GM18507 (cell line): ENCODE measurements at places on chromosomes 4 and X.

- DNase-seq = peak; percentile 7
Observed at GRCh38 chrX:15815779-15816437, 25.6 kb downstream of the ZRSR2 start.

- DNase-seq = no peak
Observed at GRCh38 chrX:135354288-135354687, 45.0 kb downstream of the ETDC start.

GRCh38 chr4:36288731-36289426 lies 7.5 kb downstream of the DTHD1 start:
- DNase-seq = no peak

- DNase-seq = no peak
Observed at GRCh38 chr4:173254646-173255045, 79.5 kb downstream of the HMGB2 start.

- no peak for DNase-seq
Observed at GRCh38 chrX:121902463-121902862, 855.1 kb downstream of the GLUD2 start.

DNA sequence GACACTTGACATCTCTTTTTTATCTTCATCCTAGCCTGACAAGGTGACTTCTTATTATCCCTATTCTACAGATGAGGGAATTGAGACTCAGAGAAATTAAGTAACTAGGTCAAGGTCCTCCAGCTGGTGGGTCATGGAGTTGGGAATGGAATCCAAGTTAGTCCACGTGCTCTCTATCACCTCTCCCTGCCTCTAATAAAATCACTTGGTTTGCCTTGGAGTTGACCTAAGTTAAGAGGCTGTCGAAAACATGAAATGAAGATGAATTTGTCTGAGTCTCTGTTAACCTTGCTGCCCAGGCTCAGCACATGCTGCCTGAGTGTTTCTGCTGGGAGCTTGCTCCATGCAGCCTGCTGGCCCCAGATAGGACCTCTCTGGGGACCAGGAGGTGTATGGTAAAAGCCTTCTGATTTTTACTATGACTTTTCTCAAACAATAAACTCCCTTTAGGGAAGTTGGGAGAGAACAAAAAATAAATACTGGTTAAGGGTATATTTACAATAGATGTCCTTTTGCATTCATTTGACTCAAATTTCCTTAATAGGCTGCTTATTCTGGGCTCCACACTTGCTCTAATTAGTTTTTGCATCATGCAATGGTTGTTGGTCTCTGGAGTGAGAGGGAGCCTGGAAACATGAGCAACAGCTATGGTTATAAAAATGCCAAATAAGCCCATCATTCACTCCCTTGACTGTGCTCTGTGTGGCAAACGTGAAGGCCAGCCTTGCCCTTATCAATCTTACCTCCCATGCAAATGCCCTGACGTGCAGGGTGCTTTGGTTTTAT lies 61.6 kb upstream of the DHX15 start:
- DNase-seq = no peak

DNA sequence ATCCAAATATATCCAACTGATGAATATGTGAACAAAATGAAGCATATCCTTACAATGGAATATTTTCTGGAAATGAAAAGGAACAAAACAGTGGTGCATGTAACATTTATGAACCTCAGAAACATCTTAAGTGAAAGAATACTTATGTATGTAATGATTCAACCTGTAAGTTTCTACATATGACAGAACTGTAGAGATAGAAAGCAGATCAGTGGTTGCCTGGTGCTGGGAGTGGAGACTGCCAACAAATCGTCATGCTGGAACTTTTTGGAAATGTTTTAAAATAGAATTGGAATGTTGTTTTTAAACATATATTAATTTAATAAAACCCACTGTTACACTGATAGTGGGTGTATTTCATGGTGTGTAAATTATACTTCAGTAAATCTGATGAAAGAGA lies 667.5 kb downstream of the RAPGEF2 start:
- DNase-seq = no peak

DNA sequence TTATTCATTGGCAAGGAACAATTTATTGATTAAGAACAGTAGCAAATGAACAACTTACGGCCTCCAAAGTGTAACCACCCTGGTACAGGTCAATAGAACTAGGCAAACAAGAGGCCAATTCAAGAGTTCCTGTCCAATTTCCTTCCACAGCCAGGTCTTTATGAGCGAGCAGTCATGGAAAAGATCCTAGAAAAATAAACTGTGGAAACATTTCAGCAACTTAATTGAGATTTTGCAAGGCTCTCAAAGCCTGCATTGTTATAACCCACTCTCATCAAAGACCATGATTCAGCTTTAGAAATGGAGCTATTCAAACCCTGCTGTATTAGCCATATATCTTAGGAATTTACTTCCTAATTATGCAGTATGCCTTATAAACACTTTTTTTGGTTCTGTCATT lies 43.6 kb downstream of the UNC5C start:
- DNase-seq = no peak

DNA sequence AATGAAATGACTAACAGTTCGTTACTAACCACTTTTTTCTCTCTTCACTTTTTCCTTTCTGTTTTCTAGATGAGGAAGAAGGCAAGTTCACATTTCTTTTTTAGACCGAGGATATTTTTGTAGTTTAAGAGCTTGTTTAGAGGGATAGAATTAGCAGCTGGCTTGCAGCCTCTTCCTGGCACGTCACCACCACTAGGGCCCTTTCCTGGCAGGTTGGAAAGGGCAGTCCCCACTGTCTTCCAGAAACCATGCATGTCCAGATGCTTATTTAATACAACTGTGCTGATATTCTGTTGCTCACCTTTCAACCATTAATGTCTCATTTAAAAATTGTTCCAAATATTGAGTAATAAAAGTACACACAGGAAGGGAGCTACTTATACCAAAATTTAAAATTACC lies 209.5 kb upstream of the PACRGL start:
- DNase-seq = no peak

DNA sequence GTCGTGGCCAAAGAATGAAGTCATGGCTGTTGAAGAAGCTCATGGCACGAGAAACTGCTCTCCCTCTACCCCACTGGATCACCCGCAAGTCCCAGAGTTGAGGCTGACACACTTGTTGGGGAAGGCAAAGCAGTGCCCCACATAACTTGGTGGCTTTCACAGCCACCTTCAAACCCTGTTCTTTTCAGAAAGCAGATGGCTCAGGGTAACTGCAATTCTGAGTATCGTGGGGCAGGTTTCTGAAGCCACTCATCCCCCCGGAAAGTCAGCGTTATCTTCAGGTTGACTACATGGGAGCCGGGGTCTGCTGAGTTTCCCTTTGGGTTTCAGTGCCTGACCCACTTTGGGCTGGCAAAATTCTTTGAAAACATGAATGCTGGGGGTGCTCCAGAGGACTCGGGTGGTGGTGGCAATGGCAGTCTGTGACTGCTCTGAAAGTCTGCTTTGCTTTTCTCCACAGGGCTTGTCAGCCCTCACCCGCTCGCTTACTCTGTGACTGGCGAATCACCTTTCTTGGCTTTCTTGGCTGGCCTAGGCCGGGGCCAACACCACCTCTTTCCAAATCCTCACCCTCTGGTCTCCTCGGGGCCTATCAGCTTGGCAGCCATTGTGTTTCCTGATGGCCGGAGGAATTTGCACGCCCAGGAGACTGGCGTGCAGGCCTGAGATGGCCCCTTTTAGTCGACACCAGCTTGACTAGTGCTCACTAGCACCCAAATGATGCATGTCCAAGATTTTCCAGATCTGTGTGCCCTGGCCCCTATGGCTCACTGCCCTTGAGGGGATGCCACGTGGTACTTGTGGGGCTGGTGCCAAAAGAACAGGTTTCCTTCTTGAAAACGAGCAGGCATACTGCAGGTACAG lies 7.3 kb downstream of the PPP1R3F start:
- DNase-seq = no peak

GRCh38 chrX:154547245-154548027 lies at the start of gene IKBKG:
TSS of gene IKBKG (plus strand) at chrX:154547620. CDS start at chrX:154552003, 4,383 bp downstream.
- peak; percentile 78 for DNase-seq

DNA sequence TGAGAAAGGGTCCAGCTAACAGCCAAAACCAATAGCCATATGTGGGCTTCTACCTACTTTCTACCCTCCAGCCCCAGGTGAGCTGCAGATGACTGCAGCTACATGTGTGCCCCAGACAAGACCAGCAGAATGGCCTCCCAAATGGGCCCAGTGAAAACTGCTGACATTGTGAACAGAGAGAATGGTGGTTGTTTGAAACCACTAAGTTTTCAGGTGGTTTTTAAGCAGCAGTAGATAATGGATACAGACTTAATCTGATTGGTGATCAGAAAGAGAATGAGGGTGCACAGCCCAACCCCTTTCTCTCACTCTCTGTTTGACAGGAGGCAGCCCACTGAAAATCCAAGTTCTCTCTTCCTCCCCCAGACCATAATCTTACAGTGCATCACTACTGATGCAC lies 42.5 kb upstream of the BBS12 start:
- no peak for DNase-seq

- no peak for DNase-seq
Observed at GRCh38 chr4:72216539-72217277, 184.9 kb downstream of the NPFFR2 start.

GRCh38 chrX:70026851-70027200 lies 22.9 kb downstream of the AWAT2 start:
- DNase-seq = no peak

- no peak for DNase-seq
Observed at GRCh38 chr4:116515959-116516358, 569.4 kb downstream of the TRAM1L1 start.

GRCh38 chrX:19440713-19441112 lies 74.6 kb downstream of the MAP3K15 start:
- no peak for DNase-seq

GRCh38 chrX:119512146-119512800 lies 44.0 kb downstream of the SLC25A5 start:
- peak; percentile 15 for DNase-seq

DNA sequence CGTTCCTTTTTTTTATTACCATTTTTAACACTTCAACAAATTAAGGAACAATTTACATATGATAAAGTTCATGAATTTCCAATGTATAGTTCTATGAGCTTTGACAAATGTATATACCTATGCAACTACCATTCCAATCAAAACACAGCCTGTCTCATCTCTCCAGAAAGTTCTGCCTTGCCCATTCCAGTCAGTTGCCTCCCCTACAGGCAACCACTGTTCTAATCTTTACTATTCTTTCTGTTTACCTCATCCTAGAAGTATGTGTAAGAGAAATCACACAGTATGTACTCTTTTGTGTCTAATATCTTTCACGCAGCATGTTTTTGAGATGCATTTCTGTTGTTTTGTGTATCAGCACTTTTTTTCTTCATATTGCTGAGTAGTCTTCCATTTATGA lies 224.9 kb downstream of the KIT start:
- no peak for DNase-seq

GRCh38 chr4:146486565-146486964 lies 35.2 kb downstream of the SLC10A7 start:
- DNase-seq = peak; percentile 4

- no peak for DNase-seq
Observed at GRCh38 chrX:154512879-154513553, 3.0 kb downstream of the FAM3A start.

- no peak for DNase-seq
Observed at GRCh38 chr4:103100691-103101090, 1.1 kb upstream of the BDH2 start.

GRCh38 chr4:176774852-176775251 lies 17.9 kb downstream of the VEGFC start:
- no peak for DNase-seq

GRCh38 chr4:189129044-189129694 lies 811.5 kb upstream of the FRG1 start:
- no peak for DNase-seq

- no peak for DNase-seq
Observed at GRCh38 chr4:21768349-21769310, 179.9 kb downstream of the KCNIP4 start.

DNA sequence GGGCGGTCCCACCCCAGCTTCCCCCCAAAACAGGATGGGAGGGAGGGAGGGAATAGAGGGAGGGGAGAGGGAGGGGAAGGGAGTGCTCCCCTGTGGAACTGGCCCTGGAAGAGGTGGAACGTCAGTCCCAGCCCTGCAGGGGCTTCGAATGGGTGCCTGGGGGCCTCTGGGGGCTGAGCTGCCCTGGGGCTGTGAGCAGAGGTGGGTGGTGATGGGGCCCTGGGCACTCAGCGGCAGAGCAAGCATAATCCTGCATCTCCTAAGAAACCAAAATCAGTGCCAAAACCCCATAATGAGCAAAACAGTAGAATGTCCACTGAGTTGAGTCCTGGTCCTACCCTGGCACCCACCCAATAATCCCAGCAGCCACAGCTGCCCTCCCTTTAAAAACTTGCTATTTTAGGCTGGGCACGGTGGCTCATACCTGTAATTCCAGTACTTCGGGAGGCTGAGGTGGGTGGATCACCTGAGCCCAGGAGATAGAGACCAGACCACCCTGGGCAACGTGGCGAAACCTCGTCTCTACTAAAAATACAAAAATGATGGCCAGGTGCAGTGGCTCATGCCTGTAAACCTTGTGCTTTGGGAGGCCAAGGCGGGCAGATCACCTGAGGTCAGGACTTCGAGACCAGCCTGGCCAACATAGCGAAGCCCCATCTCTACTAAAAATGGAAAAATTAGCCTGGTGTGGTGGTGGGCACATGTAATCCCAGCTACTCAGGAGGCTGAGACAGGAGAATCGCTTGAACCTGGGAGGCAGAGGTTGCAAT lies 11.1 kb downstream of the DOK7 start:
- no peak for DNase-seq

DNA sequence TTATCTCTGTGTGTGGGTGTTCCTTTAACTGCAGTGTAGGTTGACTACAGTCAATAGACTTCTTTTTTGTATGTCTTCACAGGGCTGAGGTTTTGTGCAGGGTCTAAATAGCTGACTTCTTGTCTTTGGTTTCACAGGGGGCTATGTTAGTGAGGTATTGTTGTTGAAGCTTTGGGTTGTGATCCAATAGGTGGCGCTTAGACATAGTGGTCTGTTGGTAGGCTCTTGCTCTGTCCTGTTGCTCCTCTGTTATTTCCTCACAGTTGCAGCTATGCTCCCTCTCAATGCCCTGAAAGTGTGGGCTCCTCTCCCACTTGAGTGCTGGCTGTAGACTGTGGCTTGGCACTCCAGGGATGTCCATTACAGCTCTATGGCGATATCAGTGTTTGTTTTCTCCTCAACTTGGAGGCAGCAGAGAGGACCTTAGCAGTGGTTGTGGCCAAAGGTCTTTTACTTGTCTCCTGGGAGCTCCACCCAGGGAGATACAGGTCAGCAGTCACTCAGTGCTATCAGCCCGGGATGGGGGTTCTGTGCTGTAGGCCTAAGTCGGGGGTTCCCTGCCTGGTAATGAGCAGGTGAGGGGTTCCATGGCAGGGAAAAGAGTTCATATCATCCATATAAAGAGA lies 14.0 kb downstream of the POF1B start:
- no peak for DNase-seq

DNA sequence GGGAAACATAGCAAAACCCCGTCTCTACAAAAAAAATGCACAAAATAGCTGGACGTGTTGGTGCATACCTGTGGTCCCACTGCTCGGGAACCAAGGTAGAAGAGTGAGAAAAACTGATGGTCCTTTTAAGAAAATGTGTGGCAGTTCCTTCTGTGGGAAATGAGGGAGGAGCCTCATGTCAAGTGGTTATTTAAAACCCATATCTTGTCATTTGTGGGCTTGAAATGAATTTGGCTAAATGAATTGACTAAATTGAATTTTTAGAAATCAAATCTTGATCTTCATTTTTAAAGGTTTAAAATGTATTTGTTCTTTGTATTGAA lies 16.2 kb upstream of the LAMP2 start:
- DNase-seq = no peak
